ENCODE measurements at places on chromosomes 2 and 18. TPM values are rescaled to one million over a fixed set of nuclear protein-coding genes. Genes with fewer than 3 reads are reported as not detected.

CCL20 gene
- not detected for total RNA-seq

PIEZO2 gene
- 7.3 TPM for total RNA-seq

IER3IP1 gene
- 7.7 TPM for total RNA-seq

SNX17 gene
- 81.2 TPM for total RNA-seq

LGALSL gene
- 41.7 TPM for total RNA-seq

MC5R gene
- 0.54 TPM for total RNA-seq

RHBDD1 gene
- total RNA-seq = 29.9 TPM

PROKR1 gene
- 3.8 TPM for total RNA-seq

NT5DC4 gene
- not detected for total RNA-seq

ANKRD29 gene
- total RNA-seq = 0.44 TPM

SPC25 gene
- total RNA-seq = 22.4 TPM

IL1R1 gene
- 2.4 TPM for total RNA-seq

RAMP1 gene
- total RNA-seq = not detected

RESP18 gene
- total RNA-seq = not detected

IGFBP2 gene
- 80.8 TPM for total RNA-seq

SCN9A gene
- 0.45 TPM for total RNA-seq

HOXD13 gene
- total RNA-seq = 0.09 TPM

NAT8 gene
- total RNA-seq = not detected

GALR1 gene
- 0.04 TPM for total RNA-seq

ELAC1 gene
- 3.3 TPM for total RNA-seq

FEV gene
- total RNA-seq = not detected

Measured in endodermal cell (in vitro differentiated cells).